Activated effector memory CD4-positive, alpha-beta T cell treated with Interleukin-2 at 50 U/mL for 16 hours (primary cell): ENCODE measurements at places on chromosomes 1 and 21.

- no peak for DNase-seq
Measured at GRCh38 chr1:80217377-80217986, 1211.0 kb upstream of the ADGRL4 start.

DNA sequence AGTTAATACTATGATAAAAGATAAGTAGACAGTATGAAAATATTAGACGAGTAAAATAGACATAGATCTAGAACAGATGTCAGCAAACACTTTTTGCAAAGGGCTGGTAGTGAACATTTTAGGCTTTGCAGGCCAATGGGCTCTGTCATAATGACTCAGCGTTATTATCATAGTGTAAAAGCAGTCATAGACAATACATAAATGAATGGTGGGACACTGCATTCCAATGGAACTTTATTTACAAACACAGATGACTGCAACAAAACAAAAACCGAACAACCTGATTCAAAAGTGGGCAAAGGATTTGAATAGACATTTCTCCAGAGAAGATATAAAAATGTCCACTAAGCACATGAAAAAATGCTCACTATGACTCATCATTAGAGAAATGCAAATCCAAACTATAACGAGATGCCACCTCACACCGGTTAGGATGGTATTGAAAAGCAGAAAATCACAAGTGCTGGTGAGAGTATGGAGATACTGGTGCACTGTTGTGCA lies 7.3 kb downstream of the GSTM5 start:
- no peak for DNase-seq

DNA sequence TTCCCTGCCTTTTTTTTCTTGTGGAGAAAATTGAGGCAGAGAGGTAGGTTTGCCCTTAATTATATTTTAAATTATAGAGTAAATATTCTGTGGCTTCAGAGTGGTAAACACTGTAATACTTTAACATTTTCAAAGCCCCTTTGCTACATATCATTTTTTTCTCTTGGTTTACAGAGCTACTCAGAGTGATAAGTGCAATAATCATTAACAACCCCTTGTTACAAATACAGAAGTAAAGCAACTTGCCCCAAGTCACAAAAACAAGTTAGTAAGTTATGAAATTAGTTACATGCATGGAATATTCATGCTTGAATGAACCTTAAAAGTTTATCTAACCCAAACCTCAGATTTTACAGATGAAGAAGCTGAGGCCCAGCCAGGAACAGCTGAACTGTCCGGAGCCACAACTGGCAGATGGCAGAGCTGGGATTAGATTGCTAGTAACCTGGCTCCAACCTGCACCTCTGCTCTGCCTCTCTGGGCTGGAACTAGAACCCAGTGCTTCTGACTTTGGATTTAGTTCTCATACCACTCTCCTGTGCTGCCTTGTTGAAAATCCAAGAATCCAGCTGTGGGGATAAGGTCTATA lies 48.7 kb downstream of the TNN start:
- DNase-seq, result no peak

- no peak for DNase-seq
Measured at GRCh38 chr1:209728466-209728865, 23.8 kb downstream of the HSD11B1 start.

DNA sequence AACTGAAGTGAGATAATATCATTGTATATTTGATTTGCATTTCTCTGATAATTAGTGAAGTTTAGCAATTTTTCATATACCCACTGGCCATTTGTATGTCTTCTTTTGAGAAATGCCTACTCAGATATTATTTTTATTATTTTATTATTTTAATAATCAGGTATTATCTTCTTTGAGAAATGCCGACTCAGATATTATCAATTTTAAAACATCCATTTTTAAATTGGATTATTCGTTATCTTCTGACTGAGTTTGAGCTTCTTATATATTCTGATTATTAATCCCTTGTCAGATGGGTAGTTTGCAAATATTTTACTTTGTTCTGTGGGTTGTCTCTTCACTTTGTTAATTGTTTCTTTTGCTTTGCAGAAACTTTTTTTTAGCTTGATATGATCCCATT lies 37.7 kb downstream of the KMO start:
- DNase-seq, result no peak

DNA sequence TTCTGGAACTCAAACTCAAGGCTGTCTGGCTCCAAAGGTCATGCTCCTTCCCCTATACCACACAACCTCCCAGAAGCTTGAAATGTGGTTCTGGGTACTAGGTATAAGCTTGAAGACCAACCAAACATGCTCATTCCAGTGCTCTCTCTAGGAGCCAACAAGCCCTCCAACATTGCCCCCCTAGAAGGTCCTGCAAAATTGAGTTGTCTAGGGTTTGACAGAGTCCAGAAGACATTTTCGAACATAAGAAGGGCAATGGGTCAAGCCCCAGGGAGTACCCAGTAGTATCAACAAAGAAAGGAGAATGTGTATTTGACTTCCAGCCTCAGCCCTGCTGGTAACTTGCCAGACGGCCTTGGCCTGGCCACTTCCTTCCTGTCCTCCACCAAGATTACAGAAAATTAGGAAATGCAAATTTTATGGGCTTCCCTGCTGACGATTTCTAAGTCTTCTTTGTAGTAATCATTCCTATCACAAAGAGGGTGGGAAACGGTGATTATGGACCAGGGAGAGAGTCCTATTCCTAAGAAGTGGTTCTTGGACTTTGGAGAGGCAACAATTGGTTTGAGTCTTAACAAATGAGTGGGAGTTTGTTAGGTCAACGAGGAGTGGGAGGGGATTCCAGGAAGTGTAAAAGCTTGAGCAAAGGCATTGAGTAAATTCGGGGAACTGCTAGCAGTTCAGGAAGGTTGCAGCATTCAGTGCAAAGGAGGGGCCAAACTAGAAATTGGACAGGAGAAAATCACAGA lies 18.7 kb upstream of the SLAMF1 start:
- no peak for DNase-seq

DNA sequence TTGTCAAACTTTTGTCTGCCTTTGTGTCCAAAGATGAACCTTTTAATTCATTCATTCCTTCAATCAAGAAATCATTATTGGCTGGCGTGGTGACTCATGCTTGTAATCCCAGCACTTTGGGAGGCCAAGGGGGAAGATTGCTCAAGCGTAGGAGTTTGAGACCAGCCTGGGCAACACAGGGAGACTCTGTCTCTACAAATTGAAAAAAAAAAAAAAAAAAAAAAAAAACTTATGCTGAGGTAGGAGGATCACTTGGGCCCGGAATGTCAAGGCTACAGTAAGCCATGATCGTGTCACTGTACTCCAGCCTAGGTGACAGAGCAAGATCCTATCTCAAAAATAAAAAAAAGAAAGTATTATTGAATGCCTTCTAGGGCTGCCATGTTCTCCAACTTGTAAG lies 51.3 kb upstream of the CXADR start:
- DNase-seq, result no peak

GRCh38 chr1:186574926-186575325 lies 105.3 kb downstream of the PTGS2 start:
- DNase-seq, result no peak

- DNase-seq, result no peak
Measured at GRCh38 chr1:156167536-156167935, 14.2 kb downstream of the SEMA4A start.

DNA sequence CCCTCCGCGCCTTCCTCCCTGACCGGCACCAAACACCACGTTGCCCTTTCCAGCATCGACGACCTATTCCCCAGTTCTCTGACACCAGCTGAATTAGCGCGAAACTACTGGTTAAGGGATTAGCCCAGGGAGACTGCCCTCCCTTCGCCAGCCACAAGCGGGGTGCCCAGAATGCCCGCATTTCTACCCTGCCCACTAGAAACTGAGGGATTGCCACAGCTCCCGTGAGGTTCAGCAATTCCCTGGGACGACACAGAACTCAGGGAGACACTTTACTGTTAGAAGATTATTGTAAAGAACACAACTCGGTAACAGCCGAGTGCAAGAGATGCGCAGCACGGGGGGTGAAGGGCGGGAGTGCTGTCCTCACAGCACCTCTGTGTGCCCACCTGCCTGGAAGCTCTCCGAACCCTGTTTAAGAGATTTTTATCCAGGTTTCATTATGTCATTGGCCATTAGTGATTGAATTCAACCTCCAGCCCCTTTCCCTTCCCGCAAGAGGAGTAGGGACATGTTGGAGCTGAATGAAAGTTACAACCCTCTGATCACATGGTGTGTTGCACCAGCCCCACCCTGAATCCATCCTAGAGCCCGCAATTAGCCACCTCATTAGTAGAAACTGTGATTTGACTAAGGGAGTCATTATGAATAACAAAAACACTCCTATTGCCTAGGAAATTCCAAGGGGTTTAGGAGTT lies 15.8 kb upstream of the RIPPLY3 start:
- DNase-seq, result no peak

DNA sequence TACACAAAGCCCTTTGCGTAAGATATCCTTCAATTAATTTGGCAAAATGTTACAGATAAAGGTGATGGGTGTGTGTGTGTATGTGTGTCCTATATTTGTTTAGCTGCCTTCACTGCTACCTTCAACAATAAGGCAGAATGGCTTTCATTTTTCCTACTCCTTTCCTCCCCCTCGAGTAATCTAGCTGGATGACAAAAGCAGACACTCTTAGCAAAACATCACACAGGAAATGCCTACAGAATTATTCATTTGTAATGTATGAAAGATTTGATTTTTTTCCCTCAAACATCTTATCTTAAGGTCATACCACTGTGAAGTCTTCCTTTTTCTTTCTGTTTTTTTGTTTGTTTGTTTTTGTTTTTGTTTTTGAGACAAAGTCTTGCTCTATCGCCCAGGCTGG lies 10.6 kb downstream of the PTPN22 start:
- no peak for DNase-seq

DNA sequence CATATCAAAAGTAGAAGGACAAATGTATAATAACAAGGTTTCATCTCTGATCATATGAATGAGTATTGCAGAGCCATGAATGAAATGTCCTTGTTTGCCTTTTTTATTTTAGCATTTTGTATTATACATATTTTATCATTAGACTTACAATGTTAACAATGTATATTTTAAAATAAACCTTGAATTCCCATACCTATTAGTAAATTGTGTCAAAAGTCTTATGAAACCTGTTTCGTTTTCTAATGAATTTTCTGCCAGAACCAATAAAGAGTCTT lies 646 bp downstream of the DNAJB4 start:
- DNase-seq, result no peak

GRCh38 chr1:75135573-75136194 lies 1.5 kb downstream of the LHX8 start:
- no peak for DNase-seq

DNA sequence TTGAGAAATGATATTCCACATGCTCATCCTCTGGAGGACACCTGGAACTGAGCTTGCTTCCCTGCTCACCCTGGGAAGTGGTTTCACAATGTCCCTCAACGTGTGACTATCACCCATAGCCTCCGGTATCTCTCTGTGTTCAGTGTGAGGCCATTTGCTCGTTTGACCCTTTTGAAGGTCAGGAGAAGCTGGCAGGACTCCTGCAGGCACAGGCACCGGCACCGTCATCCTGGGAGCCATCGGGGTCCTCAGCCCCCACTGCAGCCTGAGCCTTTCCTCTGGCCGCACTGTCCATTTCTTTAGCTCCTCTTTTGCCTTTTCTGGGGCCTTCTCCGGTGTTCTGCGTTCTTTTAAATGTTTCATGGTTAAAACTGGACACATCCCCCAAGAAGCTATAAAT lies 159.6 kb upstream of the COL6A1 start:
- no peak for DNase-seq

GRCh38 chr1:31754397-31754796 lies 9.7 kb downstream of the ADGRB2 start:
- DNase-seq, result no peak

DNA sequence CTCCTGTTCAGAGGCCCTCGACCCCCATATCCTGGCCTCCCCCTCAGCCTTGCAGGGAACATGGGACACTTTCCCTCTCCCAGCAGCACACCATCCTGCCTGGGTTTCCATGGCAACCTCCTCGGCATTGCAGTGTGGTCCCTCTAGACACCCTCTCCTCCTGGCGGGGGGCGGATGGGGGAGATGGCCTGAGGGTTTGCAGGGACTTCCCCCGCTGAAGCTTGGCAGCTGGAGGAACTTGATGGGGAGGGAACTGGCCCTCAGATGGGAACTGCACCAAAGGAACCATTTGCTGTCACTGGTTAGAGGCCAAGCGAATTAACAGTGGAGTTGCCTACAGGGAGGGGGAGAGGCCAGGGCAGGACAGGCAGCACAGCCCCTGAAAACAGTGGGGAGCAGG lies 28.7 kb downstream of the RIMS3 start:
- no peak for DNase-seq

DNA sequence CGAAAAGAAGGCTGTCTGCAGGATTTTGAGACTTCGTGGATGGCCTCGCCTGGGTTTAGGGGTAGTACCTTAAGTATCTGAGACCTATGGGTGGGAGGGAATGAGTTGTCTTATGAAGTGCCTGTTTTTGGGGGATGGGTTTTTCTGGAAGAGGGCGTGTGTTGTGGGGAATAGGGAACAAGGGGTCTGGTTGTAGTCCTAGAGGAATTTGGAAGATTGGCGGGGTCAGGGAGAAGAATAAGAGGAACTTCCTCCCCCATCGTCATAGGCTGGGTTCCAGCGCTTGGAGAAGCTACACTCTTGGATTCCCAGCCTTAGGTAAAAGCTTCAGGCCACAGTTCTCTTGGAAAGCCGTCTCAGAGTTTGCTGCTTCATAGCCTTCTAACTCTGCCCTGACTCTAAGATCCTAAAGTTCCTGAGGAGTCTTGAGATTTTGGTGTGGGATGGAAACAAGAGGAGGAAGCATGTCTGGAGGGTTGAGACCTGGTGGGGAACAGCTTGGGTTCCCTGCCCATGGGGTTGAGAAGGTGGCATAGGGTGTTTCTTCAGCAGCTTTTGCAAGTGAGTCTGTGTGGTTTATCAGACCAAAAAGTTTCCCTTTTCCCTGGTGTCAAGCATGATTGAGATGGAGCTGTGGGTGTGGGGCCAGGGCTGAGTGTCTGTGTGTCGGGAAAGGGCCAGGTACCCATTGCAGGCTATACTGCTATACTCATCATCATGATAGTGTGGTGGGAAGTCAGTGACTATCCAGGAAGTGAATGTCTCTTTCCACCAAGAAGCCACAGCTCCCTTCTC lies 1.8 kb downstream of the VANGL2 start:
- DNase-seq, result no peak

DNA sequence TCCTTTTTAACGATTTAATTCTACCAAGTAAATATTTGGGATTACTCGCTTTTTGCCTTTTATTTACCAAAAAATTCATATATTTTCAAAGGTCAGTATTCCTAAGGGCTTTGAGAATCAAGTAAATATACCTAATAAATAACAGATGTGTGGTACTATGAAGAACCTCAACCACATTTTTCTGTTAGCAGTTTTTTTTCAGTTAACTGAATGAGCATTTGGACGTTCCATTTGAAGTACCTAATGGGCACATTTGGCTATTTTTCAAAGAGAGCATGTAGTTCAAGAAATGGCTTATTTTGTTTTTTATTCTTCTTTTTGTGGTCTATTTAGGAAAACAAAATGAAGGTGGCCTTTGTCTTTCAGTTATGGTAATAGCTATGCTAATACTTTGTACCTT lies 253.0 kb downstream of the GPR52 start:
- DNase-seq, result no peak
